Dorsolateral prefrontal cortex (tissue), 122 donors: ENCODE measurements at places on chromosomes 1 and 21. TPM values are rescaled to one million over a fixed set of nuclear protein-coding genes. Genes with fewer than 3 reads are reported as not detected.
A peak's percentile ranks its signal among the peaks of the same experiment; 100 is the strongest.

KCNQ4 gene
- total RNA-seq, result 4.3 TPM

MROH9 gene
- total RNA-seq, result not detected

GRCh38 chr21:17819877-17820229 is 697 bp upstream of the C21orf91 start:
- peak; percentile 43 for DNase-seq

GRCh38 chr1:23167353-23168078 is 1.1 kb downstream of the LUZP1 start:
- DNase-seq, result peak; percentile 33

GRCh38 chr1:57137980-57138379 is 172.2 kb upstream of the C8B start:
- DNase-seq, result no peak
